ENCODE measurements at places on chromosomes 11 and 22. TPM values are rescaled to one million over a fixed set of nuclear protein-coding genes. Genes with fewer than 3 reads are reported as not detected.

The SCO2 gene
- 6.4 TPM for total RNA-seq

The JAML gene
- 102 TPM for total RNA-seq

The SLC37A2 gene
- total RNA-seq: 2.2 TPM

The ISX gene
- total RNA-seq: not detected

The MYBPC3 gene
- not detected for total RNA-seq

The MS4A12 gene
- not detected for total RNA-seq

The OR10D3 gene
- not detected for total RNA-seq

The E2F8 gene
- 40.8 TPM for total RNA-seq

The TMEM191B gene
- total RNA-seq: 1.1 TPM

The MORC2 gene
- 39.7 TPM for total RNA-seq

The RAG2 gene
- not detected for total RNA-seq

The MUC5AC gene
- not detected for total RNA-seq
